ENCODE measurements at places on chromosomes 12 and 14.
A peak's percentile ranks its signal among the peaks of the same experiment; 100 is the strongest.

DNA sequence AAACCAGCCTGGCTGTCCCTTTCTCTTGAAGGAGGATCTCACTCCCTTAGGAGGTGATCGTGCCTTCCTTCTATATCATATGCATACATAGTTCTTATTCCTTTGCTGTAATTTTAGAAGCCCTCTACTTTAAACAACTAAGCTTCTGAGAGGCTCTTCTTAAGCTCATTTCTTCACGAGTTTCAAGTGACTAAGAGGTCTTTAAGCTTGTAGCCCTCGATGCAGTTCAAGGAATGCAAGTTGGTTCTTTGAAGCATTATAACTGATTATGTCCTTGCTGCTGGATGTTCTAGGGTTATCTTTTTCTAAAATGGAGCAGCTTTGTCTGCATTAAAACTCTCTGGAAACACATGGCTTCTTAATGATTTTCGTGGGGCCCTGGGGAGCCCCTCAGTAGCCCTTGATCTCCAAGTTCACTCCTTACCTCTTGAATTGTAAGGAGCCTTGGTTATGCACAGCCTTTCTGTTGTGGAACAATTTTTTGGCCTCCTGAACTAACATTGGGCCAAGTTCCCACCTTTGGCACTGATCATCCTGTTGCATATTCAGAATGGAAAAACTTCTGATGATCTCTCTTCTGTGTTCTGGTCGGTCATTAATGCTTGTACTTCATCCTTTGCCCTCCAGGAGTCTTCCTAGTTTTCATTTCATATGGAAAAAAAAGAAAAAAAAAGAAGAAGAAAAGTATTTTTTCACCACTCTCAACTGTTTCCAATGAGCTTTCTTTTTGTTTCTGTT, 12.6 kb downstream of the RASSF8 start:
- no peak overlapping the region for H3K4me3 ChIP-seq
- no peaks in the 10 kb centered on the region for H3K36me3 ChIP-seq
- H3K4me1 ChIP-seq: no peaks in the 10 kb centered on the region
- DNase-seq: no peak
- peak overlapping the region; percentile 6 for H3K27ac ChIP-seq

- H3K27ac ChIP-seq: no peak overlapping the region
- no peak overlapping the region for H3K4me3 ChIP-seq
- peaks cover 77% of the 10 kb centered on the region for H3K36me3 ChIP-seq
- no peaks in the 10 kb centered on the region for H3K4me1 ChIP-seq
- H3K27me3 ChIP-seq: no peaks in the 10 kb centered on the region
Observed at GRCh38 chr14:102226356-102227125, 78.4 kb downstream of the MOK start.

- peak overlapping the region; percentile 78 for H3K27ac ChIP-seq
- H3K27me3 ChIP-seq: no peaks in the 10 kb centered on the region
- peak overlapping the region; percentile 84 for H3K4me3 ChIP-seq
- no peaks in the 10 kb centered on the region for H3K4me1 ChIP-seq
- no peaks in the 10 kb centered on the region for H3K36me3 ChIP-seq
- DNase-seq: no peak
Observed at GRCh38 chr14:34715127-34715863, 902 bp upstream of the CFL2 start.

- peaks cover 2% of the 10 kb centered on the region for H3K36me3 ChIP-seq
- H3K27me3 ChIP-seq: no peaks in the 10 kb centered on the region
- no peak overlapping the region for H3K27ac ChIP-seq
- no peak overlapping the region for H3K4me3 ChIP-seq
Observed at GRCh38 chr12:107495604-107496003, 190.0 kb upstream of the PWP1 start.

DNA sequence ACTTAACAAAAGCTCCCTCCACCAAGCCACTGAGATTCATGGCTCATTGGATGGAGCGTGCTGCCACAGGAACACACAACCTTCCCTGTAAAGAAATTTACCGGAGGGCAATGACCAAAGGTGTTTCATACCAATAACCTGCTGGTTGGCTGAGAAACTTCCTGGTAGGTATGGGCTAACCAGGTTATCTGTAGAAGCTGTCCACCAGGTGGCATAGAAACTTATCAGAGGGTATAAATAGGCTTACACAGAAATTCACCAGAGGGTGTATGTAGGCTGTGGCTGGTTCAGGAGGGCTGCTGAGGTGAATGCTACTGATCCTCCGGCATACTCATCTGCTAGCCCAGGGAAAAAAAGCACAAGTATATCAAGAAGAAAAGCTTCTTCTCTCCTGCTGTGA, 27.1 kb upstream of the MTERF2 start:
- H3K36me3 ChIP-seq: no peaks in the 10 kb centered on the region
- H3K4me3 ChIP-seq: no peak overlapping the region
- H3K27me3 ChIP-seq: no peaks in the 10 kb centered on the region
- no peaks in the 10 kb centered on the region for H3K4me1 ChIP-seq

DNA sequence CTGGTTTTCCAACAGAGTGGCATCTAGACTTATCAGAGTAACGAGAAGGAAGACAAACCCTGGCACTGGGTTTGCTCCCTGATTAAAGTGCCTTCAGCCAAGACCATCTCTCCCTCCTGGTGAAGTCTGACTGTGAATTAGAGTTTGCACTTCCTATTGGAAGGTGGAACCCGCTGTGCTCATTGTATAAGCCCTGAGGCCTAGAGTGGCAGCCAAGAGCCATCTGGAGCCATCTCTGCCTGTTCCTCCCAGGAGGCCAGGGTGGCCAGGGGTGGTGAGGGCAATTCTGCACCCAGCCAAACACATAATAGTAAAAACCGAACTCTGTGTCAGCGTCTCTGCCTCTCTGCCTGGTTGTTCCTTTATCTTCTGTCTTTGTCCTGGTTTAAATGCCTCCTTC, 25.0 kb downstream of the MFAP5 start:
- no peaks in the 10 kb centered on the region for H3K36me3 ChIP-seq
- no peaks in the 10 kb centered on the region for H3K27me3 ChIP-seq
- H3K4me3 ChIP-seq: no peak overlapping the region
- H3K27ac ChIP-seq: no peak overlapping the region

DNA sequence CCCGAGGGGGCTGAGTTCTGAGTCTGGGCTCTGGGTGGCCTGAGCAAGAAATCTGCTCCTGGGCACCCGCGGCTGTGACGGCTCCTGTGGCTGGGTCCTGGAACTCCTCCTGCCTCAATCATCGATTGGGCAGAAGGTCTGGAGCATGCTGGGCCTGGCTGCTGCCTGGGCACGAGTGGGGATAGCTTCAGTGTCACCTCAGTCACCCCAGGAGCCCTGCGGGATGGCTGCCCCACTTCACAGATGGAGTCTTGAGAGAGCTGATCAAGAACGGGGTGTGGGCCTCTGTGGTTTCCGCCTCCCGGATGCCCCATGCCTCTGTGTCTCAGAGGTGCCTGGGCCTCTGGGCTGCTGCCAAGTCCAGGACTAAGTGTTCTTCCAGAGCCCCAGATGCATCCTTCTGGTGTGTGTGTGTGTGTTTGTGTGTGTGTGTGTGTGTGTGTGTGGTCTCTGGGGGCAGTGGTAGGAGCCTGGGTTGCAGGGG, 185.6 kb upstream of the C14orf180 start:
- H3K4me3 ChIP-seq: no peak overlapping the region
- peaks cover under 1% of the 10 kb centered on the region for H3K27me3 ChIP-seq
- no peak overlapping the region for H3K27ac ChIP-seq
- peaks cover 27% of the 10 kb centered on the region for H3K4me1 ChIP-seq

DNA sequence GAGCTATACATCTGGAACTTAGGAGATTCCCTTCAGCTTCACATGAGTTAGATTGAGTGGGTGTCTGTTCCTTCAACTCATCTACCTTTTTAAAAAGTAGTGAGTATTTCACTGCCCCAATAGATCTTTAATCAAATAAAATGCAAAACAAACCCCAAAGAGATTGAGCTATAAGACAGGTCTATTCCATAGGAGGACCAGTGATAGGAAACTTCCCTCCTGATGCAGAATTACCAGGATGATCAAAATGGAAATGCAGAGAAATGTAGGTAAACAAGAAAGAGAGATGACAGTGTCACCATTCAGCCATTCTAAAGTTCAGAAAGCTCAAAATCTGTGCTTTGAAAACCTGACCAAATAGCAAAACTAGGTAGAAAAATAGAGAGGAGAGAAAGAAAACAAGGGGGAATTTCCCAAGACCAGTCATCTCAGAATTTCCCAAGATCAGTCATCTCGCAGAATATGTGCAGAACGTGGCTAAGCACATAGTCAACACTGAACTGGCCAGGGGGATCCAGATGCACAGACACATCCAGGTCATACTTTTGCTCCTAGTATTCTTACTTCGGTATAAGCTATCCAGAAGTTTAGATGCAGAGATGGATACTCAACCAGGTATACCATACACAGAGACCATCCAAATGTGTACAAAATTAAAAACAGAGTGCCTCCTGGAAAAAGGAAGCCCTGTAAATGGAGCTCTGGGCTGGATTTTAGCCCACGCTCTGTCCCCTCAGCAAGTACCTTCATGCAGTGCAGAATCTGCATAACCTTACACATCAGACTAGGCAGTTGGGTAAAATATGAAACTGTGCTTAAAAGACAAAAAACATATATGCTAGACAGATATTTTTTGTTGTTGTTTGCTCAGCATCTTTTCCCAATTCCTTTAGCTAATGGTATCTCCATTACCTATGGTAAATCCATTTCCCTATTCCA, 27.4 kb downstream of the SLC41A2 start:
- no peaks in the 10 kb centered on the region for H3K4me1 ChIP-seq
- H3K36me3 ChIP-seq: no peaks in the 10 kb centered on the region
- DNase-seq: no peak
- H3K27me3 ChIP-seq: no peaks in the 10 kb centered on the region

GRCh38 chr14:68250927-68251768, 431.6 kb downstream of the RAD51B start:
- H3K4me3 ChIP-seq: no peak overlapping the region
- no peaks in the 10 kb centered on the region for H3K27me3 ChIP-seq
- peaks cover 11% of the 10 kb centered on the region for H3K4me1 ChIP-seq

DNA sequence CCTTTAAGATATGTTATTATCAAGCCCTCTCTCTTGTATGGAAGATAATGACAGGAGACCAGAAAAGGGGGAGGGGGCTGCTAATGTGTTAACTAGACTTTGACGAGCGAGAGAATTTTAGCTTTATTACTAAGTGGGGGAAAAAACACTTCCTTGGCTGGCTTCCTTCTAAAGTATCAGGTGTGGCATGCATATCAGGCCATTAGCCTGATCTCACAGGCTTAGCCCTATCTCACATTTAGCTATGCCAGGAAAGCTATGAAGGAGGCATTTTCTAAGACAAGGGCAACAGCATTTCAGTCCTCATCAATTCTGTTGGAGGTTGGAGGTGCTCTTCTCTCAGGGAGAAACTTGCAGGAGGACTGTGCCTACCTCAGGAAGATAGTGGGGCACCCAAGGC, 9.9 kb downstream of the SSPN start:
- no peaks in the 10 kb centered on the region for H3K27me3 ChIP-seq
- peak overlapping the region; percentile 80 for H3K27ac ChIP-seq
- no peaks in the 10 kb centered on the region for H3K36me3 ChIP-seq
- H3K4me1 ChIP-seq: no peaks in the 10 kb centered on the region

- no peaks in the 10 kb centered on the region for H3K36me3 ChIP-seq
- no peak overlapping the region for H3K4me3 ChIP-seq
- no peaks in the 10 kb centered on the region for H3K27me3 ChIP-seq
Observed at GRCh38 chr14:68451696-68452373, 341.0 kb downstream of the ZFP36L1 start.

DNA sequence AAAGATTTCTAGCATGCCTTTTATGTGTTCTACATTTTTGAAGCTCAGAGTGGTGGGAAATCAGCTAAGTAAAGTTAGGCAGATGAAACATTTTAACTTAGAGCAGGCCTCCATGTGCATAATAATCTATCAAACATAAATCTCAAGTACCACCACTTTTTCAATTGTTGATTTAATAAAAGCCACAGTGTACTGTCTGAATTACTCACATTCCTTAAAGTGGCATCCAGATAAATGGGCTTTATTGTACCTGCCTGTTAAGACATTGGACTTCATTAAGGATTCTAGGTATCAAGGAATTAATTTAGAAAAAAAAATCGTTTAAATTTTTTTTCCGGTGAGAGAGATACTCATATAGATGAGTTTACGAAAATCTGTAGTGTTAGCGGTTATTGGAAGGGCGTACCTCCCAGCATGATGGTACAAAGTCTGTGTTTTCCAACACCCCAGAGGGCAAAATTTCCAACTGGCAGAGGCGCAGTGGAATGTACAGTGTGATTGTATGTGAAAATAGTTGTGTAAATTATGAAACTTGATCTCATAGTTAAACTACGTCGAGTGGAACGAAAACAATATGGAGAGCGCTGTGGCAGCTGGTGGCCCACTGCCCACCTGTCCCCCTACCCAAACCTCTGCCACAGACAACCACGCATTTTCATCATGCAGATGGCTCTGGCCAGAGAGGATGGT, 25.0 kb downstream of the ELK3 start:
- peaks cover 14% of the 10 kb centered on the region for H3K4me1 ChIP-seq
- no peak overlapping the region for H3K27ac ChIP-seq

GRCh38 chr12:75747572-75748021, 236.2 kb upstream of the KRR1 start:
- H3K36me3 ChIP-seq: no peaks in the 10 kb centered on the region
- H3K4me3 ChIP-seq: no peak overlapping the region
- H3K27ac ChIP-seq: no peak overlapping the region
- DNase-seq: peak; percentile 76

- no peaks in the 10 kb centered on the region for H3K36me3 ChIP-seq
- DNase-seq: no peak
- peak overlapping the region; percentile 85 for H3K27ac ChIP-seq
- peaks cover 45% of the 10 kb centered on the region for H3K4me1 ChIP-seq
- no peaks in the 10 kb centered on the region for H3K27me3 ChIP-seq
Observed at GRCh38 chr14:91890291-91890749, 23.0 kb upstream of the TC2N start.

GRCh38 chr12:33602515-33602914, 162.9 kb upstream of the SYT10 start:
- no peak overlapping the region for H3K4me3 ChIP-seq
- H3K36me3 ChIP-seq: no peaks in the 10 kb centered on the region
- no peaks in the 10 kb centered on the region for H3K27me3 ChIP-seq
- no peak overlapping the region for H3K27ac ChIP-seq
- no peaks in the 10 kb centered on the region for H3K4me1 ChIP-seq
- peak; percentile 57 for DNase-seq

DNA sequence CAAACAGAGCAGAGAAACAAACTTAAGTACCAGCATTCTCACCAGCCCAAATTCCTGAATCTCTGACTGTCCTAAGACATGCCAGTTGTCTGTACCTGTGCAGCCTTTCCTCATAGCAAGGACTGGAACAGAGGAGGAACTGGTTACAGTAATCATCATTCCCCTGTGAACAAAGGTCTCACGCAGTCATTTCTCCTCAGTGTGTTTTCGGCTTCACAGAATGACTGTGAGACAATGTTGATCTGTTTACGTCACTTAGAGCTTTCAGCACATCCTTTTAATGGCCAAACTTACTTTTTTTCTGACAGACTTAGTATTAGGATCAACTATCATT, 169.0 kb downstream of the FBXL14 start:
- H3K36me3 ChIP-seq: no peaks in the 10 kb centered on the region
- H3K27ac ChIP-seq: no peak overlapping the region
- no peaks in the 10 kb centered on the region for H3K27me3 ChIP-seq
- H3K4me1 ChIP-seq: no peaks in the 10 kb centered on the region
- no peak for DNase-seq

- DNase-seq: no peak
- H3K36me3 ChIP-seq: peaks cover 43% of the 10 kb centered on the region
- H3K4me1 ChIP-seq: peaks cover 52% of the 10 kb centered on the region
- H3K27ac ChIP-seq: no peak overlapping the region
- H3K4me3 ChIP-seq: peak overlapping the region; percentile 38
Observed at GRCh38 chr14:105491366-105491973, 424 bp downstream of the TEDC1 start.
